Hematopoietic multipotent progenitor cell treated with erythropoietin and hydrocortisone succinate and interleukin-3 and kit ligand, for 6 days (in vitro differentiated cells): ENCODE measurements at places on chromosomes 12 and 14.

- no peak for DNase-seq
These were observed 76.1 kb downstream of the TTC7B start for GRCh38 chr14:90740081-90740480.

GRCh38 chr12:19138551-19138950 is 9.0 kb downstream of the PLEKHA5 start:
- no peak for DNase-seq

GRCh38 chr14:59360923-59361794 is 104.0 kb downstream of the GPR135 start:
- peak; percentile 63 for DNase-seq

DNA sequence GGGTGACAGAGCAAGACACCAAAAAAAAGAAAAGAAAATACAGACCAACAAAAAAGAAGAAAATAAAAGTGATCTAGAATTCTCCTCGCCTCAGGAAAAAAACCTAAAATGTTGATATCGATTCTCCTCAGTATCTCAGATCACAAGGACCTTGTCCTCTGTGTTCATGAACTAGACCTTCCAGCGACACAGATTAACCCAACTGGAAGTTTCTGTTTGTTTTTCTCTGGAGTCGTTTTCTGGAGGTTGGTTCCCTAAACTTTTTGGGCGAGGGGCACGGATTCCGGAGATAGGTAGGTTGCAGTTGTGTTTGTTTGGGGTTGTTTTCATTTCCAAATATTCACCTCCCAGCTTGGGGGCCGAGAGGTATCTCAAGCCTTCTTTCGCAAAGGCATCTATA is 559 bp upstream of the RFC5 start:
- no peak for DNase-seq

DNA sequence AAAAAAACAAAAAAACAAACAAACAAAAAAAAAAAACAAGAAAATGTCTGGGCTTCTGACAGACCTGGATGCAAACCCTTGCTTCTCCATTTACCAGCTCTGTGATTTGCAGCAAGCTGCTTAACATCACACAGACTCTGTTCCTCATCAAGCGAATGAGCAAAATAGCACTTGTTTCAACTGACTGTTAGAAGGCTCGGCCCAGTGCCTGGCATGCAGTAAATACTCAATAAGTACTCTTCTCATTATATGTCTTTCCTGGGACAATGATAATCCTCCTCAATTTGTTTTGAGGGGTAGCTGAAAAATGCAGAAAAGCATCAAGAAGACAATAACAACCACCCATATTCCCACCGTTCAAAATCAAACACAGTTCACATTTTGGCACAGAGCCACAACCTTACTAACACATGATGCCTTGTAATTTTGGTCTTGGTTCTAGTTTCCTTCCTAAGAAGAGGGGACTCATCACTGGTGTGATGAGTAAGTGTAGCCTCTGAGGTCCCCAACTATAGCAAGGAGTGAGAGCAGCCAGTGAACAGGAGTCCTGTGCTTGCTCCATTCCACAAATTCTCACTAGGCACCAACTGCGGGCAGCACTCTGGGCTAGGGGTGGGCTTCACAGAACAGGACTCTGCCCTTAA is 60.4 kb downstream of the TTC7B start:
- peak; percentile 14 for DNase-seq

DNA sequence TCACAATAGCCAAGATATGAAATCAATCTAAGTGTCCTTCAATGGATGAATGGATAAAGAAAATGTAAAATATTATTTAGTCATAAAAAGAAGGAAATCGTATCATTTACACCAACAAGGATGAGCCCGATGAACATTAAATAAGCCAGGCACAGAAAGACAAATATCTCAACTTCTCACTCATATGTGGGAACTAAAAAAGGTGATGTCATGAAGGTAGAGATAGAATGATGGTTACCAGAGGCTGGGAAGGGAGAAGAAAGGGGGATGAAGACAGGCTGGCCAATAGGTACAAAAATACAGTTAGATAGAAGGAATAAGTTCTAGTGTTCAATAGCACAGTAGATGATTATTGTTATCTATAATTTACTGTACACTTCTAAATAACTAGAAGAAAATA is 94.9 kb upstream of the RAP1B start:
- no peak for DNase-seq

DNA sequence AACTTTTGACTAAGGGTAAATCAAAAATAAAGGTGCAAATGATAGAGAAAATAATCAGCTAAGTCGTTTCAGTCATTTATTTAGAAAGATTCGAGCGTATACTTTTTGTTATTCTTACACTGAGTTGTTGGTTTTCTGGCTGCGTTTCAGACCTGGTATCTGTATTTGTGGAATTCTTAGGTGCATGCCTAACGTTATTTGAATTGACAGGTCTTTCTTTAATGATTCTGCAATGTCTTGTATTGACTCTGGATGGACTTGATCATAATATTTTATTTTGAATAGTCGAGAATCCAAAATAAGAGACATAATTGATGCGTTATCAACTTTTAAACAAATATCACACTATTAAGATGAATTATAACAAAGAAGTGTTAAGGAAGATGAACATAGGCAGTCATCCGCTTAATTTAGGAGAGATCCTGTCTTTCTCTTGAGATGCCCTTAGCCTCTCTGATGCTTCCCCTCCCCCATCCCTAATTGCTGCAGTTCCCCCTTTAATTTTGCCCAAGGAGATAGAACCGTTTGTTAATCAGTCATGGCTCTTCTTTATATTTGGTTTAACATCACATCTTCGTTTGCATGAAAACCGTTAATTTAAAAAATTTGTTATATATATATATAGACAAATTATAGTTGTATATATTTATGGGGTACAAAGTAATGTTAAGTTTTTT is 1.8 kb downstream of the ALX1 start:
- no peak for DNase-seq

DNA sequence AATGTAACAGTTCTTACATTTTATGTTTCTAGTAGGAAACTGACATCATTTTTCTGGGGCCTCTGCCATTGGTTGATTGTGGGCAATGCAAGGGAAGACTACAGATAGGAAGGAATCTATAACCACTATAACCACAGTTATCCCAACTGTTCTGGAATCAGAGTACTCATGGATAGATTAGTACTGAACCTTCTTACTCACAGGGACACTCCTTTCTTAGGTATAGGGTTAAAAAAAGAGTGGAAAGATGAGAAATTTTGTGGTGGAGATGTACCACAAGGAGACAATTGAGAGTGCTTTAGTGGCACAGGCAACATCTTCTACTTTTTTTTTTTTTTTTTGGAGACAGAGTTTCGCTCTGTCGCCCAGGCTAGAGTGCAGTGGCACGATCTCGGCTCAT is 21.0 kb downstream of the TMEM116 start:
- DNase-seq = peak; percentile 30

- no peak for DNase-seq
These were observed 38.7 kb upstream of the SYCP3 start for GRCh38 chr12:101777978-101778377.

DNA sequence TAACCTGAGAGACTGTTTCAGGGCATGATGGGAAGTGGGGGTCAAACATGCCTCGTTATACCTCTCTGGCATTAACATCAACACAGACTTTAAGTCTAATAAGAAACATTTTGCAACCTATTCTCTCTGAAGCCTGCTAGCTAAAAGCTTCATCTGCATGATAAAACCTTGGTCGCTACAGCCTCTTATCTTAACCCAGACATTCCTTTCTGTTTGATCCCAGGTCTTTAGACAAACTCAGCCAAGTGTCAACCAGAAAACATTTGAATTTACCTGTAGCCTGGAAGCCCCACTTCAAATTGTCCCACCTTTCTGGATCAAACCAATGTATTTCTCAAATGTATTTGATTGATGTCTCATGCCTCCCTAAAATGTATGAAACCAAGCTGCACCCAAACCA is 9.1 kb downstream of the PPP2R3C start:
- DNase-seq = peak; percentile 24

- DNase-seq = no peak
These were observed 271.2 kb downstream of the EGLN3 start for GRCh38 chr14:33679461-33680225.

DNA sequence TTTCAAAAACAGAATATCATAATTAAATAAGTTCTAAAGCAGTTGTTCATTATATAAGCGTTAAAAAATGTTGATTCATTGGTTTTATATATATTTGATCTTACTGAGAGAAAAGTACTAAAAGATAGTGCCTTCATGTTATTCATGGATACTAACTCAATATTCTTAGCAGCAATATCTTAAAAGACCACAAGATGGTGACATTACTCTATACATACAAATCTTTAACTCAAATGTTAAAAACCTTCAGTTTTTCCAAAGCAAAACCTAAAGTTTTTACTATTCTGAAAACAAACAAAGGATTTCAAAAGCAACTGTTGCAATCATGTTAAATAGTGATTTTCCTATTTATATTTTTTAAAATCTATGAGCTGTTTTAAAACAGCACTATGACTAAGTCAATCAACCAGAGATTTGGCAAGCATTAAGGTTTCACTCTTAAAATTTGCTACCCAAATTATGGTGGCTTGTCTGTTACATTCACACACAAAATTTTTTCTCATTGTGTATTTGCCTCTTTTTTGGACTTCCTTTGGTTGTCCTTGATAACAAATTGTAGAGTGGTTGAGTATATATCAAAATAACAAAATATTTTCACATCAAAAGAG is 50.1 kb upstream of the RERGL start:
- DNase-seq = peak; percentile 62

DNA sequence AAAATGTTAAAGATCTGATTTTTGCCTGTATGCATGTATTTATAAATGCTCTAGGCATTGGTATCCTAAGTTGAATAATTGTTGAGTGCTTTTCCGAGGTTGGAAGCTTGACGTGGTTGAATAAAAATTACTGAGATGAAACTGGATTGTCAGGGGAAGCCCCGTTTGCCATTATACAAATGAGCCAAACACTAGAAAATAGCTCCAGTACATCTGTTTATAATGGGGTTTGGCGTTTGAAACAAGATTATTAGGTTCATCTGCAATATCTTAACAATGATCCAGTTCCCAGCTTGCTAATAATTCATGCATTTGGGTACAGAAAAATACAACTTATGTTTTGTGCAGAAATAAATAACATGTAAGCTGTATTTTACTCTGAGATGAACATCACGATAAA is 789.6 kb downstream of the GALC start:
- DNase-seq = no peak

DNA sequence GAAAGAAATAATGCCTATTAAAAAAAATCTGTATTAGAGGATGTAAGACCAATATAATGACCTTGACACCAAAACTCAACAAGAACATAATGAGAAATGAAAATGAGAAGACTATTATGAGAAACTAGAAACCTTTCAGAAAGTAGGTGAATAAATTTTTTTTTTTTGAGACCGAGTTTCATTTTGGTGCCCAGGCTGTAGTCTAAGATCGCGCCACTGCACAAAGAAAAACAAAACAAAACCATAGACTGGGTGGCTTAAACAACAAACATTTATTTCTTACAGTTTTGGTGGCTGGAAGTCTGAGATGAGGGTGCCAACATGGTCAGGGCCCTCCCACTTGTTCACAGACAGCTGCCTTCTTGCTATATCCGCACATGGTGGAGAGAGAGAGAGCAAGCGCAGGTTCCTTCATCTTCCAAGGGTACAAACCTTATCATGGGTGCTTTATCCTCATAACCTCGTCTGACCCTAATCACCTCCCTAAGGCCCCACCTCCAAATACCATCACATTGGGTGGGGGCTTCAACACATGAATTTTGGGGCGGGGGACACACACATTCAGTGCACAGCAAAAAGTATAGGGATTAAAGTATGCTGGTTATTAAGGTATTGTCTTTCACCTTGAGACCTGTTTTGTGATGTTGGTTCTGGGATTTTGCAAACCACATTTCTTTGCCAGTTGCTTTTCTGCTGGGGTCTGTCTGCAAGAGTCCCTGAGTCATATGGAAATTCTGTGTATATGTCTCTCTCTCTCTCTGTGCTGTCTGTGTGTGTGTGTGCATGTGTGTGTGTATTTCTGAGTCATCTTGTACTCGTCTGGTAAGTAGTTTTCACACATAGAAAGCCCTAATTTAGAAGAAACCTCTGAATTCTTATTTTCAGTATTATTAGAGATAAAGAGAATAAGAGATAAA is 26.2 kb downstream of the ZCRB1 start:
- DNase-seq = no peak

GRCh38 chr14:50082784-50083466 is 33.4 kb downstream of the VCPKMT start:
- DNase-seq = no peak

GRCh38 chr12:123721245-123721644 is 9.1 kb downstream of the ATP6V0A2 start:
- no peak for DNase-seq

- DNase-seq = no peak
These were observed 8.2 kb downstream of the GOLT1B start for GRCh38 chr12:21509768-21510167.

- DNase-seq = peak; percentile 24
These were observed 929 bp downstream of the CHD8 start for GRCh38 chr14:21454843-21455544.

GRCh38 chr12:33605757-33606156 is 166.1 kb upstream of the SYT10 start:
- DNase-seq = peak; percentile 60

DNA sequence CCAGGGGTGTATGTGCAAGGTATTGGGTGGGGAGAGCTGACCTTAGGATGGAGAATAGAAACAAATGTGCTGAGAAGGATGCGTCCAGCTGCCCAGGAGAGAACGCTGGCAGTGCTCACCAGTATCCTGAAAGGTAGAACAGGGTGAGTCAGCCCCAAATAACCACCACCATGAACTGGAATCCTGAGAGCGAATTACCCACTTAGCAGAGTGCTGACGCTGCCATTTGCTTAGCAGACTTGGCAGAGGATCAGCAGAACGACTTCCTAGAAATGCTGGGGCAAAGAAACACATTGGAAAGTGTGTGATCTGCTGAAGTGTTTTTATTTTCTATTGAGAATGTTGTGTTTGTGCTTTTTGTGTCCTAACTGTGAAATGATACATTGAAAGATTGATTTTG is 213.6 kb downstream of the ADGRD1 start:
- no peak for DNase-seq
